ENCODE measurements at places on chromosomes 6 and 20.

- DNase-seq = no peak
Observed at GRCh38 chr20:49394264-49394663, 88.2 kb downstream of the KCNB1 start.

- DNase-seq = peak; percentile 24
Observed at GRCh38 chr6:81613606-81614005, 138.9 kb downstream of the TENT5A start.

GRCh38 chr6:157143171-157143889 lies 180.0 kb downstream of the TMEM242 start:
- peak; percentile 74 for DNase-seq

DNA sequence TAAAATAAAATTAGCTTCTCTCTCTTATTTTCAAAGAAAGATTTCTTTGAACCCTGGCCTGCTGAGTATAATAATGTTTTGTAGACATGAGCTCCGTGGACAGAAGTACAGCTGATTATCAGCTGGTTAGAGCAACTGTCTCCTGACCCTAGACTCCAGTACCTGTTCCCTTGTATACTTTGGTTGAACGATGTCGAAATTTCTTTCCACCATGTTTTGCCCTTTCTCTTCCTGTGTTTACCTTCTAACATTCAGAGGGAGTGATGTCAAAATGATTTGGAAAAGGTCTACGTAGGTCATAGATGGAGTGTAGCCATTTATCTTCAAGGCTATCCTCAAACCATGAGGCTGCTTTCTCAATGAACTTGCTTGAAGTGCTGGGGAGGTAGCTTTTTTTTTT lies 16.8 kb upstream of the ADTRP start:
- DNase-seq = no peak

GRCh38 chr20:10661261-10661660 lies 12.5 kb downstream of the JAG1 start:
- DNase-seq = no peak

- DNase-seq = peak; percentile 56
Observed at GRCh38 chr6:27617046-27617687, 144.3 kb upstream of the ZNF184 start.

DNA sequence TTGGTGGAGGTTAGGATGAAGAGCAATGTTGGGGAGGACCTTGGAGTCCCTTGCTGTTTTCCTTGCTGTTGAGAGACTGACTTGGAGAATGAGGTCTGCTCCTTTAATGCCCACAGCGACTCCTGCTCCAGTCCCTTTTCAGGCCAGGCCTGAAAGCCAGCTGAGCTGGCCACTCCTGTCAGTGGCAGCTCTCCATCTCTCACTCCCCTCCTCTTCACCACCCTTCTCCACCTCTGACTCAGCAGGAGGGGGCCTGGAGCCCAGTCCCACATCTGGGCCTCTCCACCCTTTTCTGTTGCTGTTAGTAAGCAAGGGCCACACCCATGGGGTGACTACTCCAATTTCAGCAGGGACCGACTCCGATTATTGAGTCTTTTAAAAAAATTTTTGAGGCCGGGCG lies 2.2 kb downstream of the SNX21 start:
- DNase-seq = peak; percentile 54

GRCh38 chr6:19827247-19827646 lies 9.9 kb upstream of the ID4 start:
- DNase-seq = no peak

DNA sequence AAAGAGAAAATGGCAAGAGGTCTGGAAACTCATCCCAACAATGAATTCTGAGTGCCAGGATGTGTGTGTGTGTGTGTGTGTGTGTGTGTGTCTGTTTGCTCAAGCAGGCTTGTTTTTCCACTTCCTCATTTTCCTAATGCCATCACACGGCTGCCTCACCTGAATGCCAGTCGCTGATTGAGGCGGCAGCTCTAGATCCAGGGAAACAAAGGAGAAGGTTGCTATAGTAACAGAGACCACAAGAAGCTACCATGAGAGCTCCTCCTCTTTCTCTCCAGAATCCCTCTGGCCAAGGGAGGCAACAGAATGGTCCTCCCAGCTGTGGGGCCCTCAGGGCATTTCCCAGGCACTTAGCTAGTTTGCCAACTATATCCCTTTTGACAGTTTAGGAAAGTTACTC lies 241.1 kb upstream of the TSHZ2 start:
- DNase-seq = no peak

- no peak for DNase-seq
Observed at GRCh38 chr20:19271879-19272651, 59.6 kb downstream of the SLC24A3 start.

DNA sequence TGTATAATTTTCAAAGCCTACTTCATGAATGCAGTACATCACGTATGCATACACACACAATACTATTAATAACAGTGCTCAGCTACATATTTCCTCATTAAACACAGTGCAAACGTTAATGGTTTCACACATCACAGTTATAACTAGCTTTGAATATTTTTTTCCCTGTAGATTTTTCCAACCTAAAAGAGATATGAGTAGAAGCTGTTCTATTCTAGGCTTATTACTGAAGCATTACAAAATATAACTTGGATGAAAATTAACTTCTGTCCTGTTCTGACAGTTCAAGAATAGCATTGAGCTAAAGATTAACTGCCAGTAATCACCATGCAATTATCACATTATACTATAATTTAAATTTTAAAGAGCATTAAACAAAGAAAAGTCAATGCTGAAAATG lies 6.2 kb downstream of the LMBRD1 start:
- DNase-seq = no peak

DNA sequence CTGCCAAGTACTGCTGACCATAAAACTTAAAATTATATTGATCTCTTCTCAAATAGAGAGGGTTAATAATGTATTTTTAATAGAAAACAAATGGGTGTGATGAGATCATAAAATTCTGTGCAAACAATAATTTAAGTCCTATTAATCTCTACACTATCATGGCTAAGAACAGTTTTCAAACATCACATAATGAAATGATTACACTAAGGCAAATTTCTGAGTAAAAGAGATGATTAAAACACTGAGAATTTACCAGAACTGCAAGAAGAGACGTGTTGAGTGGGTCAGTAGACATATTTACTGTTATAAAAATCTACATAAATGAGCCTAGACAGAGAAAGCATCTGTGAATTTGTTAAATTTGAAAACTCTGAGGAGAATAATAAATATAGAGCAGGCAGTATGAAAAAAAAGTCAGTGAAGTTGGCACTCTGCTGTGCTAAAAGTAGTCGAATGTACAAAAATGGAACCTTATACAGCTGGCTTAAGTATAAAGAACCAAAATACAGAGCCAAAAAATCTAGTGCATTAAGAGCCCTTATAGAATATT lies 302.6 kb upstream of the MANEA start:
- DNase-seq = no peak
